ENCODE measurements at places on chromosomes 1 and 21. TPM values are rescaled to one million over a fixed set of nuclear protein-coding genes. Genes with fewer than 3 reads are reported as not detected.

DNA sequence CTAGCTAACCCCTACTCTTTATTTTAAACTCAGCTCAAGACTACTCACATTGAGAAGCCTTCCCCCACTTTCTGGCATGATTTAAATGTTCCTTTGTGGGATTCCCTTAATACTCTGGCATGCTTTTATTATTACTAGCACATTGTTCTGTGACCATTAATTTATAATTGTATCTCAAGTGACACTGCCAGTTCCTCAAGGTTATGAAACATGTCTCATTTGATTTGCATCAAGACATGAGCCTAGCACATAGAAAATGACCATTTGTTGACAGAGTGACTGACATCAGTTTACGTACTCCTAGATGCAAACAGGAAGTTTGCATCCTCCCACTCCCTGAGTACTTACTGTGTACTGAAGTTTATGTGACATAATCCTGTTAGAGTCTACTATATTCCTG is 15.2 kb downstream of the RGS4 start:
- no peak for ATAC-seq

GRCh38 chr1:221439747-221440501 is 302.0 kb downstream of the DUSP10 start:
- peak; percentile 83 for ATAC-seq

DNA sequence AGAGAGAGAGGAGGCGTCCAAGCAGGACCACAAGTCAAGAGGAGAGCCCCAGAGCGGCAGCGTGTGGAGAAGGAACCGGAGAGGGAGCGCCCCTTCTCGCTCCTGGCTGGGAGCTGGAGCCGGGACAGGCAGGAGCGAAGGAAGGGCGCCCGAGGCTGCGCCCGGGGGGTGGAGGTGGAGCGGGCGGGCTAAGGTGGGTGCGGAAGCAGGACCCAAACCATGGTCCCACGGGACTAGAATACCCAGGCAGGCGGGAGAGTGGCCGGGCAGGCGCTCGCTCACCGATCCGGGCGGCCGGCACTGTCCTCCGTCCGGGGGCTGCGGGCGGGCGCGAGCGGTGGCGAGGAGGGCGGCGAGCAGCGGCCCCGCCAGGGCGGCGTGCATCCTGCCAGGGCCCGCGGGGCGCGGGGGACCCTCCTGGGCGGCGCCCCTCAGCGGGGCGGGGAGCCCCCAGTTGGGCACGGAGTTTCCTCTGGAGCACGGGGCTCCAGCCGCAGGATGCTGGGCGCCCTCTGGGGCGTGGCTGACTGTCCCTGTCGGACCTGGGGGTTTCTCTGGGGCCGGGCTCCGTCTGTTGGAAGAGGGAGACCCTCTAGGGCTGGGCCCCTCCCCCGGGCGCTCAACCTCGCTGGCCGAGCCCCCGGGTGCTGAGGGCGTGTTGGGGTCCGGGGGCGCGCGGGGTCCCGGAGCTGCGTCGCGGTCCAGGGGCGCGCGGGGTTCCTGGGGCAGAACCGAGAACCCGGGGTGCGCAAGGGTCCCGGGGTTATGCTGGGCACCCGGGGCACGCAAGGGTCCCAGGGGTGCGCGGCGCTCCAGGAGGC is 569 bp downstream of the TRABD2B start:
- ATAC-seq, result no peak

- no peak for ATAC-seq
Observed at GRCh38 chr1:171172471-171172870, 12.6 kb upstream of the FMO2 start.

DNA sequence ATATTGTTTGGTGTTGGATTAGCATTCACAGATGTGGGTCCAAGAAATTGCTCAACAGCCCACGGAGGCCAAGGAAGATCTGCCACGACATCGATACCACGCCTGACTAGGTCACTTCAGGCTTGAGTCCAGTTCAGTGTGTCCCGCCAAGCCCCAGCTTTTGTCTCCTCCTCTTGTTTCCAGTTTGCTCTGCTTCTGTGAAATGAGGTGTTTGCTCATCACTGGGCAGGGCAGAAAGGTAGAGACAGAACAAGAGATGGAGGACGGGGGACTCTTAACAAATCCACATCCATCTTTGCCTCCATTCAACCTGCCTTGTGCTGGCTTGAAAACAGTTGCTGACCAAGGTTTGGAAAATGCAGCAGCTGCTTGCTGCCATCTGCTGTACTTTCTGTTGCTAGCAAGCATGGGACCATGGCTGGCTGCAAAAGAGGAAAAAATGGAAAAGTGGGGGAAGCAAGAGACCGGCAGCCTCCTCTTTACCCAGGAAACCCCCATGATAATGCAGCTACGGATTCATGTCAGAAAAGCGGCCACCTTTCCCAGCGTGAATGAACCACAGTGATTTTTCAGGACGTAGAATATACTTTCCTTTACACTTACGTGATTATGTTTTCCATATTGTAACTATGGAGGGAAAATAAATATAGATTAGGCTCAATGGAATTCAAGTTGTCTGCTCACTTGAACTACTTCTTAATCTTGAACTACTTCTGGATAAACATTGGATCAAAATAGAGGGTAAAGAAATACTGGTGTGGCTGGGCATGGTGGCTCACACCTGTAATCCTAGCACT is 80.2 kb upstream of the GREM2 start:
- ATAC-seq, result no peak

DNA sequence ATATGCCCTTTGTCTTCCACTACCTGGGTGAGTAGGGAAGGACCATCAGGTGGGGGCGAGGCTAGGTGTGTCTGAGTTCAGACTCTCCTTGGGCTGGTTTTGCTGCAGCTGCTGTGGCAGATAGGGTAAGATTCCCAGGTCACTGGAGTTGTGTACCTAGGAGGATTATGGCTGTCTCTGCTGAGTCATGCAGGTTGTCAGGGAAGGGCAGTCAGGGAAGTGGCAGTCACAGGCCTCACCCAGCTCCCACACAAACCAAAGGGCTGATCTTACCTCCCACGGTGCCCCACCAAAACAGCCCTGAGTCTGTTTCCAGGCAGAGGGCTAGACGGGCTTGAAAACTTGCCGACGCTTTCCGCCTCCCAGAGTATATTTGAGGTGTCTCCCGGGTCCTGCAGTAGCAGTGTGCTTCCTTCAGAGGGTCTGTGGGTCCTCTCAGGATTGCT is 201.6 kb upstream of the PLXNA2 start:
- no peak for ATAC-seq

GRCh38 chr1:110963691-110964454 is at the start of gene LRIF1:
Gene LRIF1, minus strand, starts transcription at chr1:110963922. Its CDS starts 234 bp downstream, at chr1:110963688.
- ATAC-seq, result peak; percentile 98

- ATAC-seq, result peak; percentile 64
Observed at GRCh38 chr1:204151552-204152309, at the start of gene ETNK2. Gene ETNK2, minus strand, starts transcription at chr1:204152044. Its CDS starts 192 bp downstream, at chr1:204151852.

- ATAC-seq, result no peak
Observed at GRCh38 chr1:18681423-18681835, 50.8 kb downstream of the PAX7 start.

GRCh38 chr1:164576291-164577271 is 17.6 kb downstream of the PBX1 start:
- no peak for ATAC-seq

- ATAC-seq, result no peak
Observed at GRCh38 chr21:43921571-43921978, 56.6 kb downstream of the AGPAT3 start.

BSND gene
- total RNA-seq, result 0.05 TPM

IL22RA1 gene
- total RNA-seq, result not detected

PCBP3 gene
- total RNA-seq, result 16.5 TPM

ILDR2 gene
- total RNA-seq, result 5.8 TPM
